NCI-H2081 (cell line): ENCODE measurements at places on chromosomes 11 and 22.

GRCh38 chr22:25492841-25493734, 71.4 kb upstream of the GRK3 start:
- DNase-seq = peak; percentile 93

DNA sequence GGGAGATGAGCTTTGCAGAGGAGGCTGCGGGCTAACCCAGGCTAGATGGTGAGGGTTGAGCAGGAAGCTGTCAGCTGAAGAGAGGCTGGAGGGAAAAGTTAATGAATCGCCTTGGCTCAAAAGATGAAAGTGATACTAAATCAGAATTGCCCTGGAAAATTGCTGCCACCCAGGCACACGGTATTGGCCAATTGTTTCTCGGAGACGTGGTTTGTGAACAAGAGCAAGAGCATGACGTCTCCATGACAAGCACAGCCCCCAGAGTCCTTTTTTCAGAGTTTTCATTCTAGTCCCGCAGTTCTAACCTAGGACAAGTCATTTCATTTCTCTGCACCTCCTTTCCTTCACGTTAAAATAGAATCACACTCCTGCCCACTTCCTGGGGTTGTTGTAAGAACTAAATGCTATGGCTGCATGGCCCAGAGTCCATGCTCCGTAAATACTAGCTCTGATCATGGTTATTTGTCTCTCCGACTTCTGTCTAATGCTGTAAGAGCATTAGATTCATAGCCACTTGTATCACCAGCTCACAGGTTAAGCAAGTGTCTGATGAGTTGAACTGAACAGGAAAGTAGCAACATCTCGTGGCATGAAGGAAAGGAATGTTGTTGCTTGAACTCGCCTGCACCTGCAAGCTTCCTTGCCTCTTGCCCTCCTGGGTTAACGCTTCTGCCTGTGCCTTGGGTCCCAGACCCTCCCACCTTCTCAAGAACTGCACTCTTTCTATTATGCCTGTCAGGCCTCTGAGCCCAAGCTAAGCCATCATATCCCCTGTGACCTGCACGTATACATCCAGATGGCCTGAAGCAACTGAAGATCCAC, 33.8 kb upstream of the NUP50 start:
- DNase-seq = no peak

DNA sequence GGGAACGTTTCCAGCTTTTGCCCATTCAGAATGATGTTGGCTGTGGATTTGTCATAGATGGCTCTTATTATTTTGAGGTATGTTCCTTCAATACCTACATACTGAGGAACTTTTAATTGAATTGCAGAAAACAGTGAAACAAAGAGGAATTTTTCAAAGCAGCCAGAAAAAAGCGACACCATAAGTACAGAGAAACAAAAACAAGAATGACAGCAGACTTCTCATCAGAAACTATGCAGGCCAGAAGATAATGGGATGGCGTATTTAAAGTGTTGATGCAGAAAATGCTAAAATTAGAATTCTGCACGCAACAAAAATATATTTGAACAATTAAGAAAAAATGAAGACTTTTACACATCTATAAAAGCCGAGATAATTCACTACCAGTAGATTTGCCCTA, 95.4 kb upstream of the TIMP3 start:
- DNase-seq = no peak

- no peak for DNase-seq
Measured at GRCh38 chr11:58762284-58763119, 30.8 kb upstream of the GLYAT start.

GRCh38 chr11:30321321-30321720, 1.6 kb upstream of the ARL14EP start:
- DNase-seq = no peak

- peak; percentile 1 for DNase-seq
Measured at GRCh38 chr11:59283825-59284772, 71.4 kb upstream of the MPEG1 start.

DNA sequence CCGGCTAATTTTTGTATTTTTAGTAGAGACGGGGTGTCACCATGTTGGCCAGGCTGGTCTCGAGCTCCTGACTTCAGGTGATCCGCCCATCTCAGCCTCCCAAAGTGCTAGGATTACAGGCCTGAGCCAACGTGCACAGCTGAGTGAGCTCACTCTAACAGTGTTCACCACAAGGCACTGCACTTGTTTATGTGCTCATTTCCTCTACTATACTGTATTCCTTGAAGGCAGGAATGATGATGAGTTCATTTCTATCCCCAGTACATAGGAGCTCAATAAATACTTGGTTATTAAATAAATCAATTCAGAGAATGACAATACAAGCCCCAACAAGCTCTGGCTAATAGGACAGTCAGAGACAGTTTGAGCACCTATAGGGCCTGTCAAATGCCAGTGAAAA, 29.1 kb downstream of the ALG8 start:
- no peak for DNase-seq

- DNase-seq = no peak
Measured at GRCh38 chr11:14212986-14213385, 146.0 kb downstream of the RRAS2 start.

- no peak for DNase-seq
Measured at GRCh38 chr11:27806122-27806521, 105.9 kb upstream of the BDNF start.

GRCh38 chr11:33291004-33291777, 34.0 kb downstream of the HIPK3 start:
- DNase-seq = no peak
